IPS DF 6.9 (cell line): ENCODE measurements at places on chromosomes 1 and 21.

DNA sequence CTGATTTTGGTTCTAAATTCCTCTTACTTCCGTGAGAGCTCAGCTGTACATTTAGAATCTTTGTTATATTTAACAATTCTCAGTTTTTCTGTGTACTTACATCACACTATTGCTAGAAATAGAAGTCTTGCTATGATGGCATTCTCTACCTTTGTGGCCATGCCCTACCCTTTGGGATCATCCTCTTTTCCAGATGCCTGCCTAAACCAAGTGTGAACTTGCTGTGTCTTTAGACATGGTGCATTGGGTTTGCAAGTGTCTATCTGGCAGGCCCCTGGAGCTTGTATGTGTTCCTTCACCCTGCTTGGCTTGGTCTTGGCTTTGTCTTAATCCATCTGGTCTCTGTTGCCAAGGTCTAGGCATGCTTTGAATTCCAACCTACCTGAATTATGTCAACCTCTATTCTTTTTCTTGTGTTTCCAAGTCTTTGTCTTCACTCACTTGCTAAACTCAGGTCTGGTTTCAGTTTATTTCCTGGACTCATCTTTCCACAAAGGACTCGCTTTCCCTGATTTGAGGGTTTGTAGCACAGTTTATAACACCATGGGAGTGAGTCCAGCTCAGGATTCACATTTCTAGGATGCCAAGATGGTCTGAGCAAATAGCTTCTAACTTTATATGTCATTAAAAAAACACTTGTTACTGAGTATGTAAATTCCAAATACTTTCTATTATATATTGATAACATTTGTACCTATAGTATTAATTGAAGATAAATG is 20.6 kb upstream of the APOBEC4 start:
- no peaks in the 10 kb centered on the region for H3K4me1 ChIP-seq
- no peak overlapping the region for H3K27ac ChIP-seq

- no peak overlapping the region for H3K27ac ChIP-seq
- H3K27me3 ChIP-seq: no peaks in the 10 kb centered on the region
- H3K36me3 ChIP-seq: no peaks in the 10 kb centered on the region; the same call in none of the 2 replicates
- DNase-seq: no peak
These were observed 26.3 kb downstream of the PRMT2 start for GRCh38 chr21:46661642-46662366.

DNA sequence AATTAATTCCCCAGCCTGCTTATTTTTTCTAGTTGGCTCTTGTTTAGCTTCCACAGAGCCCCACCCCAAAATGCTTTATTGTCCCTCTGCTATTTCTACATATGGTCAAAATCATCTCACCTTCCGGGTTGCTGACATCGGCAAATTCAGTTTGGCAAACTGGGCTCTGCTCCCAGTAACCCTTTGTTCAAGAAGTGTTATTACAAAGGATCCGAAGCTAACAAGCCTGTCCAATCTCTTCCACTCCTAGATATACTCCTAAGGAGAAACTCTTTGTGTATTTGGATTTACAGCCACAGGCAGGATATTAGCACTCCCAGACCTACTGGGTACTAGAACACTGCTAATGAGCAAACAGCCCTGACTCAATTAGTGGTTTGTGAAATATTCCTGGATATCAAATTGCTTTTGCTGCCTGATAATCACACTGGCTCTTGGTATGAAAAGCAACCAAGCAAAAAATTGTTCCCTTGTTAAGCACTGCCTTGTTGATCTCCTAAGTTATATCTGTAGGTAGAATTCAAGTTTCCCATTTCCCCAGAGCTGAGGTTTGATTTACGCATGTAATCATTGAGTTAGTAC is 4.0 kb downstream of the JUN start:
- no peak overlapping the region for H3K4me3 ChIP-seq
- H3K4me1 ChIP-seq: no peaks in the 10 kb centered on the region
- H3K27ac ChIP-seq: no peak overlapping the region
- peaks cover 8% of the 10 kb centered on the region; the same call in 1 of the 2 replicates for H3K27me3 ChIP-seq

DNA sequence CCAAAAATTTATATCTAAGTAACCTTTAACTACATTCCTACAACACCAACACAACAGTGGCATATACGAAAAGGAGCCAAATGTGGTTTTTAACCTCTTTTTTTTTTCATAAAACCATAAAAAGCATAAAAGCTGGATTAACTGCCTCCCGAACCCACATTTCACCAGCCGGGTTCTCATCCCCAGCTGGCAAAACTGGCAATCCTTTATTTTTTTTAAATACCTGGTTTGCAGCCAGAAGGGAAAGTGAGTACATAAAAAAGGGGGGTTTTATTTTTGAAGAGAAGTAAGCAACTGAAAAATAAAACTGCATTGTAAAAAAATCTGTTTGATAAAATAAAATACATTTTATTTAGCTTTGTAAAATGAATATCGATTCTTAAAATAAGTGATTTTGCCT is 295.4 kb downstream of the AKT3 start:
- DNase-seq: no peak
- H3K27ac ChIP-seq: no peak overlapping the region
- H3K4me3 ChIP-seq: no peak overlapping the region
- no peaks in the 10 kb centered on the region for H3K4me1 ChIP-seq

DNA sequence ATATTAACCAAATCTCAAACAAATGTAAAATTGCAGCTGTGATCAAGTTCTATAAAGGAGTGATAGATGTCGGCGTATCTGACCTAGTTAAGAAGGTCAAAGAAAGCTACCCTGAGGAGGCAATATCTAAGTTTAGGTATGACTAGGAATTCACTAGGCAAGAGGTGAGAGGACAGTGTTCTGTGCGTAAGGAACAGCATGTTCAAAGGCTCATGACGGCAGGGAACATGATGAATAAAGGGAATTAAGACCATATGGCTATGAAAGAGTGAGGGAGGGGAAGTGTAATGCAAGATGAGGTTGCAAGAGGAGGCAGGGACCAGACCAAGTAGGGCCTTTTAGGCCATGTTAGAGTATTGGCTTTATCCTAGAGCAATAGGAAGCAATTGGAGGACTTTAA is 8.6 kb downstream of the LIX1L start:
- no peaks in the 10 kb centered on the region for H3K27me3 ChIP-seq
- H3K27ac ChIP-seq: no peak overlapping the region
- DNase-seq: no peak

DNA sequence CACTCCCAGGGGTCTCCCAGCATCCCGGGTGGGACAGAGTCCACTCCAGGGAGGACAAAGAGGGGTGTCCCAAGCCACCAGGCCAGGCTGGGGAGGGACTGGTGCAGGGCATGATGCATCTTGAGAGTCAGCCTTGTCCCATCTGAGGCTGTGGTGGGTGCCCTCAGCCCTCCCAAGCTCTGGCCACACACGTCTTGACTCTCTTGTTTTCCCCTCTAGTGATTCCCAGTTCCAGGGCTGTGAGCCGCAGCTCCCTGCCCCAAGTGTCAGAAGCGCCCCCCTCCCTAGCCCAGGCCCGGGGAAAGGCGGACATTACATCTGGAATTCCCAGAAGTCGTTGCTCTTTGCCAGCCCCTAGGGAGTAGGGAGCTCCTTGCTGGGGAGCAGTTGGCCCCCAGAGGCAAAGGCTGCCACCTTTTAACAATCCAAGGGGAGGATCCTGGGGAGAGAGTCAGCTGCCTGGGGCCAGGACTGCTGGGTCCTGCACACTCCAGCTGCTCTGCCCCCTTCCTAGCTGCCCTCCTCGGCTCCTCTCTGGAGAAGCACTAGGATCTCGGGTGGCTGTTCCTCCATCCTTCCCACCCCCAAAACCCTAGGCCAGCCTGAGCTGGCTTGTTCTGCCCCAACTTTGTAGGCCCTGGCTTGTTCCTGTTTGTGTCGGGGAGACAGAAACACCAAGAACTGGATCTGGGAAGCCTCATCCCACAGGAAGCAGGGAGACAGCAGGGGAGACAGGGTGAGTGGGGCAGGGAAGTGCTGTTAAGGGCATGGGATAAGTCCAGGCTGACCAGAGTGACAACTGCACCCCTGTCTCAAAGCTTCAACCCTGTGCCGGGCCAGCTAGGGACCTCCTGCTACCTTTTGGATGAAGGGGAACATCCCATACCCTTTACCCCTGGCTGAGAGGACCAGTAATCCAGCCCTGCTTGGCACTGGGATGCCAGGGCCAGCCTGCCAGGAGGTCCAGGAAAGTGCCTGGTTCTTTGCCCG is 3.2 kb upstream of the PTPN7 start:
- H3K4me1 ChIP-seq: peaks cover 6% of the 10 kb centered on the region
- no peak for DNase-seq
- no peak overlapping the region for H3K27ac ChIP-seq
- H3K36me3 ChIP-seq: no peaks in the 10 kb centered on the region; the same call in 1 of the 2 replicates

DNA sequence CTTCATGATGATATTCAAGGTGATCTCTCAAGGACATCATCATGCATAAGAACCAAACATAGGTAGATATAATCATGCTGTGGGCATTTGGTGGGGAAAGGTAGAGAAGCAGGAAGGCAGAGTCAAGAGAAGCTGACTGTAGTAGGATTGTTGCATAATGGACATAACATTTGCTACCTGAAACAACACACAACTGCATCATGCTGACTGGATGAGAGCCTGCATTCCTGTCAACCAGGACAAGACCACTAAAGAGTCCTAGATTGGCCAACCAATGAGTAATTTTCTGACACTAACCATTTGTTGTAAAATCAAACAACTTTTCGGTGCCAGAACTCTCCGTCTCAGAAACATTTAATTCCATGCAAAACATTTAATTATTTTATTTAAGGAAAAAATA is 377.2 kb downstream of the PLPP3 start:
- H3K27ac ChIP-seq: no peak overlapping the region
- H3K4me3 ChIP-seq: no peak overlapping the region
- no peaks in the 10 kb centered on the region; the same call in 1 of the 2 replicates for H3K4me1 ChIP-seq
- DNase-seq: no peak
- no peaks in the 10 kb centered on the region for H3K36me3 ChIP-seq
- H3K27me3 ChIP-seq: no peaks in the 10 kb centered on the region
